GOT3 (cell line): ENCODE measurements at places on chromosomes 12 and 14.

GRCh38 chr12:132491761-132492378 lies 1.9 kb downstream of the FBRSL1 start:
- no peak for DNase-seq

DNA sequence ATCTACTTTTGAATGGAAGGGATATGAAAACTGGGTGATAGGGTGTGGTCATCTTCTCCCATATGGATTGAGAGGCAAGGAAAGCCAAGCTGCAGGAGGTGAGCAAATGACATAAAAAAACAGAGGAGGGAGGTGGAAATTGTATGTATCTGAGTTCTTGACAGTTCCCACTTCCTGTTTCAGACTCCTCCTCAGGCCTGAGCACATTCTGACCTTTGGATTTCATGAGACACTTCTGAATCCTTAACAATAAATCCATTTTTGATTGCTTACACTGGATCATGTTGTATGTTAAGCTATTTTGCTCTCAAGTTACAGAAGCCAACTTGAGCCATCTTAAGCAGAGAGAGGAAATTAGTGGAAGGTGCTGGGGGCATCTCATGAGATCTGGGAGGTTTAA lies 11.6 kb upstream of the SRSF5 start:
- DNase-seq: no peak

GRCh38 chr12:32859389-32859788 lies 37.2 kb downstream of the PKP2 start:
- DNase-seq: no peak

- DNase-seq: no peak
Observed at GRCh38 chr14:68223631-68224030, 404.1 kb downstream of the RAD51B start.
